GM23338 (cell line): ENCODE measurements at places on chromosomes 5 and 9. TPM values are rescaled to one million over a fixed set of nuclear protein-coding genes. Genes with fewer than 3 reads are reported as not detected.
A peak's percentile ranks its signal among the peaks of the same experiment; 100 is the strongest.

DNA sequence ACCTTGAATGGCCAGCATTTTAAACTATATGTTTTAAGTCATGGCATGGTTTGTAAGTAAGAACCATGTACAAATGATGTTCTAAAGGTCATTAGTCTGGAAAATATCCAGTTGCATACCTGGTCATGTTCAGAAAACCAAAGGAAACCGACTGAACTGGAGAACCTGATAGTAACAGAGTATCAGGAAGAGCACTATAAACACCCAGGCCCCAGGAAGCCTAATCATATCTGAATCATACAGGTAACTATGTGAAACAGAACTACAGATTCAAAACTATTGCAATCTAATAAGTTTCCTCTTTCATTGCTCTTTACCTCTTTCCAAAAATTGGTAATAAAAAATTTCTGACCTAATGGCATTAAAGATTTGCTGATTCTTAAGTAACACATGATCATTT, 500.3 kb downstream of the ARHGEF28 start:
- no peak for DNase-seq

The CTXN3 gene
- total RNA-seq, result not detected in 2 replicates

The LCNL1 gene
- not detected in 2 replicates for total RNA-seq

The EIF4E1B gene
- 0.17 TPM in 1 of 2 replicates, not detected in the other for total RNA-seq

- no peak for DNase-seq
Observed at GRCh38 chr5:109900911-109901627, 211.3 kb downstream of the MAN2A1 start.

DNA sequence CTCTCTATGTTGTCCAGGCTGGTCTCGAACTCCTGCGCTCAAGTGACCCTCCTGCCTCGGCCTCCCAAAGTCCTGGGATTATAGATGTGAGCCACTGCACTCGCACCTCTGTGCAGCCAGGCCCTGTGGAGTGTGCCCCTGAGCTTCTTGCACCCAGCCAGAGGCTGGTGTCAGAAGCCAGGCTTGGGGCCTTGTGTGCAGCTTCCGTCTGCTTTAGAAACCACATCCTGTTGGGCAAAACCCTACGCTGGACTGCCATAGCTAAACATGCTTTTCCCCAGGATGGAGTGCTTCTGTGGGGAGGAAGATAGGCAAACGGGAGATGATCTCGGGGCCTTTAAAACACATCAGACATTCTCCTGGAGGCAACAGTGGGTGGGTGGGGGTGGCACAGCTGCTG, 40.1 kb downstream of the PRRT1B start:
- DNase-seq, result no peak

DNA sequence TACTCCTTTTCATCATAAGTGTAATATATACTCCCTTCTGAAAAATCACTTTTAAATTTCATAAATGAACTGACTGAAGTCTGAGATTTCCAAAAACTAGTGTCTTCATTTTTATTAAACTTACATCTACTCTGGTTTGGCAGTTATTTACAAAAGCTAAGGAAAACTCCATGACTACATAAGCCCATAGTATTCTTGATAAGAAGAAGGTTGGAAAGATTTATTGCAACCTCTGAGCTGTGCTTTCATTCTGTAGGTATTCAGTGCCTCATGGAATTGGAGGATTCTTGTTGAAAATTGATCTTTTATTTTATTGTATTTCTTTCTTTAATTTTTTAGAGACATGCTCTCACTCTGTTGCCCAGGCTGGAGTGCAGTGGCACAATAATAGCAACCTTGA, 41.7 kb downstream of the GNAQ start:
- DNase-seq, result no peak

- DNase-seq, result no peak
Observed at GRCh38 chr5:74798977-74799911, 32.2 kb downstream of the NSA2 start.

- DNase-seq, result no peak
Observed at GRCh38 chr9:20043035-20043434, 254.2 kb upstream of the SLC24A2 start.

The DAB2IP gene
- total RNA-seq, result 35.1 and 42.8 TPM in 2 replicates

The DIPK1B gene
- total RNA-seq, result 47.2 and 60.0 TPM in 2 replicates

The C9orf153 gene
- total RNA-seq, result 0.12 TPM in 1 of 2 replicates, not detected in the other

- DNase-seq, result no peak
Observed at GRCh38 chr9:135255841-135256580, 168.5 kb downstream of the OLFM1 start.

DNA sequence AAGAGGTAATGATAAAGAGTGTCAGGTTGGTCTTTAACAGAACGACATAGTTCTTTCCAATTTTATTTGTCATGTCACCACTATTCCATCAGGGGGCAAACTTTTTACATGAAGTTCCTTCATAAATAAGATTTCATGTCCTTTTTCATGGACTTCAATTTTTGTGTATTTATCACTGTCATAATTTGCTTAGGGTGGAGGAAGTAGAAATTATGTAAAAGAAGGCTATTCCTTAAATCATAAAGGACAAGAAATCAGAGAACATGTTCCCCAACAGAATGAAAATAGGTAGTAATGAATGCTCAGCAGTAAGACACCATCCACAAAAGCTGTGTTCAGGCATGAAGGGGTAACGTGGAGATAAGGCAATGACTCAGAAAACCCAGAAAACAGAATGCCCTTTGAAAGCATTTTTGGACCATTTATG, 72.7 kb downstream of the ZFAND5 start:
- DNase-seq, result peak; percentile 59

The ANKDD1B gene
- 0.73 TPM in 1 of 2 replicates, not detected in the other for total RNA-seq

- no peak for DNase-seq
Observed at GRCh38 chr5:171797543-171797942, 11.9 kb downstream of the SMIM23 start.

DNA sequence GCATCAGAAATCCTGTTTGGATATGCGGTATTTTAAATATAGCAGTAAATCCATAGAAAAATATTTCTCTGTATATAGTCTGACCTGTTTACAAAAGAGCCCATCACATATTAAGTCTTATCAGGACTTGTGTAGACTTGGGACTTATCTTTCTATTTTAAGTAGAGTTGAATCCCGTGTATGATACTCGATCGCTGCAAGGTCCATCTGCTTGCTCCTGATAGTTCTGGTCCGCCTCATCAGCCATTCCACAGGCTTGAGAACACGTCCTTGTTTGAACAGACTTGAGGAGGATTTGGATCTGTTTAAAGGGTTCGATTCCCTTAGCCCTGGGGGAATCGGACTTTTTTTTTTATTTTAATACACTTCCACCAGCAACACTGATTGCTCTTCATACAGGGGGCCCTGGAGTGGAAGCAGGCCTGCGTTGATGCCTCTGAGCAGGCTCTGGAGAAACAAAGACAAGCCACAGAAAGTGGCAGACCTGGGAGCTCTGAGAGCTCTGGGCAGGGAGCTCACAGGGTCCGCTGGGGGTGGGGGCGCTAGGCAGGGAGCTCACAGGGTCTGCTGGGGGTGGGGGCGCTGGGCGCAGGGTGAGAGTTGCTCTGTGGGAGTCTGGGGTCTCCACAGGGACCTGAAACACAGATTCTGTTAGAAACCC, 112.2 kb downstream of the MVB12B start:
- DNase-seq, result no peak

GRCh38 chr5:144004146-144004545, 166.3 kb downstream of the YIPF5 start:
- no peak for DNase-seq

GRCh38 chr9:33293782-33294181, 3.5 kb downstream of the NFX1 start:
- no peak for DNase-seq

The CMYA5 gene
- 0.49 and 1.2 TPM in 2 replicates for total RNA-seq

DNA sequence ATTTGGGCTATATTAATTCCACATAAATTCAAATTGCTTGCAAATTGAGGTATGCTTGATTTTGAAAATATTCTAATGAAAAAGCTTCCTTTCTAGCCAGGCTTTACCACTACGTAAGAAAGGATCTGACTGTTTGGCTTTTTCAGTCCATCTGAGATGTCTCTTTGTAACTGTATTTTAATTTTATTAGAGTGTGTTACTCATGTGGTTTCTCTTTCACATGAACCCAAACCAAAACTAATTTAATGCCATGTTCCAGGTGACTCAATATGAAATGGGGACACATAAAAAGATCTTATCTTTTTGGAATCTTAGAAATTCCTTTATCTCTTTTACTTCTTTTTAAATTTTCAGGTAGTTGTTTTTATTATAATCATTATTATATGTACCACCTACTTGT, 85.3 kb downstream of the NFIB start:
- DNase-seq, result no peak

GRCh38 chr5:8961219-8961618, 584.7 kb downstream of the SEMA5A start:
- no peak for DNase-seq

The FIBCD1 gene
- total RNA-seq, result 4.4 and 15.5 TPM in 2 replicates

DNA sequence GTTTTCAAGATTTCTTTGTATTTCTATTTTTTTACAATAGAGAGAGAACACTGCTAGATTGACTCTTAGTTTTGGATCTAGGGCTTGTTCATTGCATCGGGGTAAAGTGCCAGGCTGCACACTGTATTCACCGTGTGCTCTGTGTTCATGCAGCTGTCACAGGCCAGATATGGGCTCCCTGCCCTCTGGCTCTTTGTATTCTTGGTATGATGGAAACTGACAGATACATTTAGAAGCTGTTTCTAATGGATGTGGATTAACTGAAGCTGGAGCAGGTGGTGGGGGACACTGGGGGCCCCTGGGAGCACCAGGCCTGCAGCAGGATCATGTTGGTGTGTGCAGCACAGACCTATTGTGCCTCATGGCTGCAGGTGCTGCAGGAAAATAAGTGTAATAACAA, 28.0 kb downstream of the SLC36A1 start:
- no peak for DNase-seq

The TAF11L2 gene
- not detected in 2 replicates for total RNA-seq

- DNase-seq, result peak; percentile 87
Observed at GRCh38 chr5:176611435-176611834, 1.5 kb upstream of the GPRIN1 start.

DNA sequence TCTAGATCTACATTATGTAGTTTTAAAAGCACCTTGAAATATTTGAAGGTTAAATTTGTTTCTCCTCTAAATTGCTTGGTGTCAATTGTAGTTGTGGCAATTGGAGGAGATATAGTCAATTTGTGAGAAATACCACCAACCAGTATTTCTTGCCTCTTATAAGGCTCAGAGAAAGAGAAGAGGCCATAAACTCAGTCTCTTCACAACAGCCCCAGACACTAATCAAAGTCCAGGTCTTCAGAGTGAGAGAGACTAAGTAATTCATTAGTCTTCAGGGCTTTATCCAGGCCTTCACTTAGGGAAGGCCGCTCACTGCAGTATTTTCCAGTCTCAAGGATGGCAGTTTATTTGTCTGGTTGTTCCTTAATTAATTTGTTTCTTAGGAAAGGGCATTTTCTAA, 168.0 kb upstream of the RGMB start:
- no peak for DNase-seq

GRCh38 chr9:126001581-126002225, 254.5 kb downstream of the PBX3 start:
- DNase-seq, result no peak

- DNase-seq, result peak; percentile 83
Observed at GRCh38 chr9:34380511-34381315, 4.0 kb upstream of the MYORG start.

The HTR1A gene
- 2.3 and 4.7 TPM in 2 replicates for total RNA-seq

The ANKRD33B gene
- 13.0 and 15.4 TPM in 2 replicates for total RNA-seq

The FOXD4L4 gene
- total RNA-seq, result not detected in 2 replicates

DNA sequence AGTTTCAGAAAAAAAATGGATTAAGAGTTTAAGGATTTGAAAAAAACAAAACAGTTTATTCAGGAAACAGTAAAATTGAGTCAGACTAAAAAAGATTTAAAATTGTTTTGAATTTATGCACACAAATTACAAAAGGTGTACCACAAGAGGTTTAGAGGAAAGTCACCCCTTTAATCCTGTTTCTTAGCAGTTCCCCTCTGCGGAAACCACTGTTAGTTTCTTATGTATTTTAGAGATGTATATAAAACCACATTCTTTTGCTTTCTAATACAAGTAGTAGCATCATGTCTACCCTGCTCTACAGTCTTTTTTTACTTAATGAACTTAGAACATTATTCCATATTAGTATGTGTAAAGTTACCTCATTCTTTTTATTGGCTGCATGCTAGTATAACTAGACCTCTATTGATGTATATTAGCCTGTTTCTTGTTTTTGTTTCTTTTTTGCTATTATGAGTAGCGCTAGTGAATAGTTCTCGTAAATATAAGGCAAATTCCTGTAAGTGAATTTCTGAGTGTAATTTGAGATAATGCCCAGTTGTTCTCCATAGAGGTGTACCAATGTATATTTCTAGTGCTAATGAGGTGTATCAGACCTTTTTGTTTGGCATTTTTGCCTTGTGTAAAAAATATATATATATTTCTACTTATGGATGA, 20.0 kb downstream of the GPBP1 start:
- DNase-seq, result no peak

The GNA14 gene
- 10.5 and 11.1 TPM in 2 replicates for total RNA-seq

- DNase-seq, result no peak
Observed at GRCh38 chr9:113580041-113580953, 116.8 kb downstream of the RGS3 start.

The SAPCD2 gene
- 55.1 and 60.3 TPM in 2 replicates for total RNA-seq

The ACOT12 gene
- 1.4 TPM in 1 of 2 replicates, not detected in the other for total RNA-seq
